ENCODE measurements at places on chromosomes 5 and 9.

GRCh38 chr5:113230711-113231652 is 203.8 kb downstream of the TSSK1B start:
- DNase-seq: no peak
- peaks cover 10% of the 10 kb centered on the region for H3K4me1 ChIP-seq
- no peak overlapping the region for H3K4me3 ChIP-seq
- H3K27me3 ChIP-seq: no peaks in the 10 kb centered on the region

GRCh38 chr9:18451406-18451805 is 22.5 kb upstream of the ADAMTSL1 start:
- no peaks in the 10 kb centered on the region for H3K4me1 ChIP-seq
- no peaks in the 10 kb centered on the region for H3K36me3 ChIP-seq
- no peak overlapping the region for H3K4me3 ChIP-seq
- H3K27me3 ChIP-seq: no peaks in the 10 kb centered on the region
- no peak for DNase-seq

- no peaks in the 10 kb centered on the region for H3K27me3 ChIP-seq
- no peak overlapping the region for H3K27ac ChIP-seq
- no peak for DNase-seq
- H3K4me3 ChIP-seq: no peak overlapping the region
Observed at GRCh38 chr9:125100822-125101221, 42.5 kb downstream of the SCAI start.

DNA sequence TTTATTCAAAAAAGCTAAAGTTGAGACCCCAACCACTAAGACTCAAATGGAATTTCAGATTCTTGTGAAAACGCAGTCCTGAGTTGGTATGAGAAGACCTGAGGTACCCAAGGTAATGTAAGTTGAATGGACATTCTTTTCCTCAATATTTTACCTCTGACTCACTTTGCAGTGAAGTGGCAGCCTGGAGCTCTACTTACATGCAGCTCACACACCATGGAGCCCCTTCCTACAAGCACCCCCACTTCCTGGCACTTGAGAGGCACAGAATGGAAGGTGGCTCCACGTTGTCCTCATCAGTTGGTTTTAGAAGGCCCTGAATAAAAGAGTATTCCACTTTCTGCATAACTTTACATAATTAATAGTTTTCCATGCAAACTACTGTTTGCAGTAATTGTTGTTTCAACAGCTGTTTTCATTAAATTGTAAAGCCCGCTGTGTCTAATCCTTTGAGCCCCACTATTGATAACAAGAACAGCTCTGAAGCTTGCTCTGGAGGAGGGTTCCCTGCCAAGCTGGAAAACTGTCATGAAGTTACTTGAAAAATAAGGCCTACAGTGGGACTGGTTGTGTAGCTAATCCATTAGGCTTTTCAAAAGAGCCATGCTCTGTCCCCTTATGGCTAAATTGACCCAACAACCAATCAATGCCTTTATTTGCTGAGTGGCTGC is 102.2 kb upstream of the SPATA31D4 start:
- H3K4me3 ChIP-seq: no peak overlapping the region
- no peaks in the 10 kb centered on the region for H3K27me3 ChIP-seq
- no peak for DNase-seq
- peaks cover 3% of the 10 kb centered on the region for H3K4me1 ChIP-seq

DNA sequence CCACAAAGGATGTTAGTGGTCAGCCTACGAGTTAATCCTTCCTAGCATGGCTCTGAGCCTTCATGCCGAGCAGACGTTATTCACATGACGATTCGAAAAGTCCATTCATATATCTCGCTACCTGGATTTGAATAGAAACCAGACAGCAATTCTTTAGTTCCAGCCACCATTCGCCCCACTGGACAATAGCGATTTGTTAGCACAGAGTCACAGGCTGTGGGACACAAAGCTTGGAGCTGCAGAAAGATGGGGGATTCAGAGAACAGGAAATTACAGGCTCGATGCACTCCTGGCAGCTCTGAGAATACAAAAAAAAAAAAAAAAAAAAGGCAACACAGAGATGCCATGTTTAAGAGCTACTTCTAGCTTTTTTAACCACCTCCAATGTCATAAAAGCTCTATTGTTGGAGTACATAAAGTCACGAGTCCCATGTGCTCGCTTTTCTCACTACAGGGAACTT is 110.7 kb downstream of the NR6A1 start:
- H3K36me3 ChIP-seq: no peaks in the 10 kb centered on the region
- peak; percentile 27 for DNase-seq

GRCh38 chr5:51378061-51378409 is 5.2 kb upstream of the ISL1 start:
- no peak overlapping the region for H3K27ac ChIP-seq
- H3K27me3 ChIP-seq: peaks cover 64% of the 10 kb centered on the region
- peak overlapping the region; percentile 61 for H3K4me3 ChIP-seq
- H3K36me3 ChIP-seq: no peaks in the 10 kb centered on the region
- no peak for DNase-seq

DNA sequence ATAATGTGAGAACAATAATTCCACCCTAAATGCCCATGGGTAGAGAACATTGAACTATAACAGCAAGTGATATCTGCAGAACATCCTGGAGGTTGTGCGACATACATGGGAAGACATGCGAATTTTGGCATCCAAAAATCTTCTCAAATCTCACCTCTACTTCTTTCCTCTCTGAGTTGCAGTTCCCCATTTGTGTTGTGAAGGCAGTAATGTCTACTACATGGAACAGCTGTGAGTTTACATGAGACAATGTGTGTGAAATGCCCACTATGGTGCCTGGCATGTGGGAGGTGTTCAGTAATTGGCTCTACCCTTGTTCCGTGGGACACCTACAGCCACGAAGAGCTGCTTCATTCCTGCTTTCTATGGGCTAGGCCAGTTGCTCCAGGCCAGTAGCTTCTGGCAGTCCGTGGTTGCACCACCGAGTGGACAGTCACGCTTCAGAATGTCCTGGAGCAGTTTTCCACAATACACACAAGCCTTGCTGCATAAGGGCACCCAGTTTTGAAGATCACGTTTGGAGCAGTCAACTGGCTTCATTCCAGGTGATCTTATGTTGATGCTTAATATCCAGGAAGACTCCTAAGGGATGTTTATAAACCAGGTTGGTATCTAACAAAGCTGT is 297.7 kb downstream of the DEPDC1B start:
- H3K36me3 ChIP-seq: no peaks in the 10 kb centered on the region
- H3K27ac ChIP-seq: no peak overlapping the region
- DNase-seq: no peak
- no peaks in the 10 kb centered on the region for H3K4me1 ChIP-seq

DNA sequence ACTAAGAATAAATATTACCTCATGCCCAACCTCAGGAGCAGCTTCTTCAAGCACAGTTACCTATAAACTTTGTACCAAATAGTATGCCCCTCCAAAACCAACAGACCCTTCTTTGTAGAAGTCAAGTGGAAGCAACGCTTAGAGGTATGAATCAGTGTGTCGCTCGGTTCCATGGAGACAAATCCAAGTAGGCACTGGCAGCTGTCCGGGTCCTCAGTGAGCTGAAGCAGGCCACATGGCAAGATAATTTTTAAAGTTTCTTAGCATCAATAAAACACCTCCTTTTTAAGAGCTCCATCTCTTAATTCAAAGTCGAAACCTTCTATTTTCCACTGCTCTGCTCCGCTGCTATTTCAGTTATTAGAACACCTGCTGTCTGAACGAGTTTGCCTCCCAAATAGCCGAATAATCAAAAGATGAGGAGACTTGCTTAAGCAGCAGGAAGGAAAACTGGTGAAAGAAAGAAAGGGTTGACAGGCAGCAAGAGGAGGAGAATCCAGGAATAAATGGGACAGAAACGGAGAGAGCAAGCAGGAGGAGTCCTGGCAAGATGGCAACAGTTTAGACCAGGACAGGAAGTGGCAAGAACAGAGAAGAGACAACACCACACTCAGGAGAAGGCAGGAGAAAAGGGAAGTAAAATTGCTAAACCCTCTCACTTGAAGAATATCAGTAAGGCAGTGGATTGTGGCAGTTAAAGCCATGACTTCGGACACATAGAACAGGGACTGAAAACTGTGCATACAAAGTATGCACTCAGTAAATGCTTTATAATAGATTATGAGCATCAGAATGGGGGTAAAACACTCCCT is 65.0 kb downstream of the PPP2R2B start:
- no peak for DNase-seq
- peaks cover 8% of the 10 kb centered on the region for H3K36me3 ChIP-seq
- no peaks in the 10 kb centered on the region for H3K27me3 ChIP-seq
- H3K4me1 ChIP-seq: peaks cover 19% of the 10 kb centered on the region

DNA sequence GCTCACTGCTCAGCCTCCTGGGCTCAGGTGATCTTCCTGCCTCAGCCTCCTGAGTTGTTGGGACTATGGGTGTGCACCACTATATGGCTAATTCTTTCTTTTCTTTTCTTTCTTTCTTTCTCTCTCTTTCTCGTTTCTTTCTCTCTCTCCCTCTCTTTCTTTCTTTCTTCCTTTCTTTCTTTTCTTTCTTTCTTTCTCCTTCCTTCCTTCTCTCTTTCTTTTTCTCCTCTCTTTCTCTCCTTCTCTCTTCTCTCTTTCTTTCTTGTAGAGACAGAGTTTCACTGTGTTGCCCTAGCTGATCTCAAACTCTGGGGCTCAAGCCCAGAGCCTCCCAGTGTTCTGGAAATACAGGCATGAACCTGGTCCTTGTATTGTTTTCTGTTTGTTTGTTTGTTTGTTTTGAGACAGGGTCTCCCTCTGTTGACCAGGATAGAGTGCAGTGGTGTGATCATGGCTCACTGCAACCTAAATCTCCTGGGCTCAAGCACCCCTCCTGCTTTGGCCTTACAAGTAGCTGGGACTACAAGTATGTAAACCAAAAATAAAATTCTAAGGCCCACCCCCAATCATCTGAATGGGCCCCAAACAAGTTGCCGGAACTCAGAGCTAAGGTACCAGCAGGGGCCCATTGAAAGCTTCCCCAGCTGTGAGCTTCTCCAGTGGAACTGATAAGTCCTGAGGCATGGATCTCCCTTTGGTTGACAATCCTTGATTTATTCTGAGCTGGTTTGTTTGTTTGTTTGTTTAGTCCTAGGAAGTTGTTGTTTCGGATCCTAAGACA is 11.9 kb upstream of the BTF3 start:
- DNase-seq: peak; percentile 61
- H3K4me1 ChIP-seq: peaks cover 28% of the 10 kb centered on the region
- peak overlapping the region; percentile 26 for H3K4me3 ChIP-seq
- no peaks in the 10 kb centered on the region for H3K27me3 ChIP-seq
- H3K36me3 ChIP-seq: peaks cover 4% of the 10 kb centered on the region

GRCh38 chr5:39157701-39158100 is 61.7 kb downstream of the FYB1 start:
- no peaks in the 10 kb centered on the region for H3K27me3 ChIP-seq
- no peak overlapping the region for H3K27ac ChIP-seq
- no peak for DNase-seq
- no peaks in the 10 kb centered on the region for H3K4me1 ChIP-seq
- H3K36me3 ChIP-seq: no peaks in the 10 kb centered on the region

- H3K36me3 ChIP-seq: no peaks in the 10 kb centered on the region
- no peaks in the 10 kb centered on the region for H3K27me3 ChIP-seq
- H3K4me3 ChIP-seq: no peak overlapping the region
- DNase-seq: no peak
- no peak overlapping the region for H3K27ac ChIP-seq
- H3K4me1 ChIP-seq: peaks cover 5% of the 10 kb centered on the region
Observed at GRCh38 chr9:129281506-129282145, 103.6 kb upstream of the IER5L start.

- no peaks in the 10 kb centered on the region for H3K27me3 ChIP-seq
- H3K36me3 ChIP-seq: no peaks in the 10 kb centered on the region
- no peaks in the 10 kb centered on the region for H3K4me1 ChIP-seq
- H3K4me3 ChIP-seq: no peak overlapping the region
Observed at GRCh38 chr5:71699233-71699632, 19.8 kb upstream of the CARTPT start.

- DNase-seq: no peak
- H3K27me3 ChIP-seq: no peaks in the 10 kb centered on the region
- peaks cover 21% of the 10 kb centered on the region for H3K36me3 ChIP-seq
- no peak overlapping the region for H3K4me3 ChIP-seq
Observed at GRCh38 chr9:131668057-131668438, 71.8 kb downstream of the RAPGEF1 start.

DNA sequence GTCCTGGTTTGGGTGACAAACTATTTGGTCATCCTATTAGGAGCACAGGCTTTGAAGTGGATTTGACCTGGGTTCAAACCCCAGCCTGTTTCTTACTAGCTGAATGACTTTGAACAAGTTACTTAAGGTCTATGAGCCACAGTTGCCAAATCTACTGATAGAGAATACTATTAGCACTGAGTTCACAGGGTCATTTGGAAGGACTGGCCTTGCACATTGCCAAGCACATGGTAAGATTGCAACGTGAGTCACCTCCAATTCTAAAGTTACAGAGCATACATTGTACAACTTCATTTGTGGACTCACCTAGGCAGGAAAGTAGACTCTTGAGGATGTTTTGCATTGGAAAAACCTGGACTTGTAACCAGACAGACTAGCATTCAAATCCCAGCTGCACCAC is 38.9 kb downstream of the MFAP3 start:
- no peak for DNase-seq
- no peak overlapping the region for H3K27ac ChIP-seq
- H3K27me3 ChIP-seq: no peaks in the 10 kb centered on the region
- no peaks in the 10 kb centered on the region for H3K36me3 ChIP-seq

- no peak for DNase-seq
- no peak overlapping the region for H3K4me3 ChIP-seq
- H3K4me1 ChIP-seq: no peaks in the 10 kb centered on the region
- no peak overlapping the region for H3K27ac ChIP-seq
- H3K27me3 ChIP-seq: no peaks in the 10 kb centered on the region
- H3K36me3 ChIP-seq: peaks cover 3% of the 10 kb centered on the region
Observed at GRCh38 chr5:58454025-58454424, 5.9 kb downstream of the PLK2 start.

- no peak for DNase-seq
- H3K36me3 ChIP-seq: peaks cover 5% of the 10 kb centered on the region
- H3K4me3 ChIP-seq: no peak overlapping the region
- no peaks in the 10 kb centered on the region for H3K27me3 ChIP-seq
Observed at GRCh38 chr5:17944046-17944445, 309.8 kb downstream of the TAF11L14 start.

- H3K36me3 ChIP-seq: peaks cover 24% of the 10 kb centered on the region
- DNase-seq: no peak
- no peak overlapping the region for H3K4me3 ChIP-seq
- H3K27ac ChIP-seq: no peak overlapping the region
Observed at GRCh38 chr9:109264877-109265587, 55.8 kb downstream of the EPB41L4B start.

GRCh38 chr5:35240892-35241291 is 10.6 kb upstream of the PRLR start:
- no peaks in the 10 kb centered on the region for H3K4me1 ChIP-seq
- no peak overlapping the region for H3K4me3 ChIP-seq
- no peak for DNase-seq

GRCh38 chr5:97476852-97477534 is 293.9 kb upstream of the RIOK2 start:
- no peak overlapping the region for H3K4me3 ChIP-seq
- H3K27me3 ChIP-seq: no peaks in the 10 kb centered on the region
- no peaks in the 10 kb centered on the region for H3K4me1 ChIP-seq
- H3K36me3 ChIP-seq: no peaks in the 10 kb centered on the region
- H3K27ac ChIP-seq: no peak overlapping the region

DNA sequence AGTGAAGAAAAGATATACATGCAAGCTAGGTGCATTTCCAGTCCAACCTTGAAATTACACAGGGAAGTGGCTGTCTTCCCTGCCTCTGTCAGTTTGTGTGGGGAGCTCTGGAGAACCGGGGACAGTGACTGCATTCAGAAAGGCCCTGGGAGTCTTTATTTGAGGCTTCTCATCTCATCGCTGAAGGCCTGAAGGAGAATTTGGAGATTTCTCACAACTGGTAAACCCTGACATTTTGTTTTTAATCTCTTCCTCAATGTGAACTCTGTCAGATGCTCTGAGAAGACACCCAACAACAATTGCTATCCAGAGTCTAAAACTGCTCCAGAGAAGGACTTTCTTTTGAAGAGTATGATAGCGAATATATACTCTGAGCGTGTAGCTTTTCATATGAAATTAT is 33.0 kb downstream of the MACIR start:
- no peak overlapping the region for H3K27ac ChIP-seq
- H3K4me3 ChIP-seq: no peak overlapping the region
- no peaks in the 10 kb centered on the region for H3K36me3 ChIP-seq
- DNase-seq: no peak

Measured in H9 (cell line).